ENCODE measurements at places on chromosomes 1 and 21.

- peak; percentile 52 for DNase-seq
These were observed 49.8 kb downstream of the EPHB2 start for GRCh38 chr1:22760455-22760854.

DNA sequence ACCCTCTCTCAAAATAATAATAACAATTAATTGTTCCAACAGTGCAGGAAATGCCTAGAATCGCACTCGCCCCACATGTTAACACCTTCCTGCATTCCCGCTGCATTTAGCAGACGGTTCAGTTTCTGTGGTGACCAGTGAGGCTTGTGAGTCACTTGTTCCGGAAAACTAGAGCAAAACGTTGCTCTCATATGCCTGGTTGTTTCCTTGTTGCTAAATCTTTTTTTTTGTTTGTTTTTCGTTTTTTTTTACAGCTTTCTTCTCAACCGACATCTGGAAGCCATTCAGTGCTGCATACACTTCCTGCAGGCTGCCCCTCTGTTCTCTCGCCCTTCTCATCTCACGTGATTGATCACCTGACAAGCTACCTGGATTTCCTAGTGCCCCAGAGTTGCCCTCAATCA, 56.9 kb upstream of the TMPRSS2 start:
- peak; percentile 72 for DNase-seq

DNA sequence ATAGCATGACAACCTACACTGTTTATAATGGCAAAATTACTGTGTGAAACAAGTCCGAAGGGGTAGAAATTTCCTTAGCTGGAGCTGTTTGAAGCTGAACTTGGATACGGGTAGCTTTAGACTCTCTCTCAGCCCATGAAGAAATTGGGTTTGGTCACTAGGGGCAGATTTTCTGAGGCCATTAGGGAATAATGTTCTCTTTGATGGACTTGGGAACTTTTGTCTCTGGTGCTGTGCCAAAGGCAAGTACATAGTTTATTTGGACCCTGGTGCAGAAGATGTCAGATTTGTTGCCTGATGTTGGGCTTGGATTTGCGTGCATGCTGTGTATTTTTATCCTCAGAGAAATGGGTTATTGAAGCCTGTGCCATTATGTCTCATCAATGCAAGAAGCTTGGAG, 109.6 kb downstream of the VPS13D start:
- no peak for DNase-seq

DNA sequence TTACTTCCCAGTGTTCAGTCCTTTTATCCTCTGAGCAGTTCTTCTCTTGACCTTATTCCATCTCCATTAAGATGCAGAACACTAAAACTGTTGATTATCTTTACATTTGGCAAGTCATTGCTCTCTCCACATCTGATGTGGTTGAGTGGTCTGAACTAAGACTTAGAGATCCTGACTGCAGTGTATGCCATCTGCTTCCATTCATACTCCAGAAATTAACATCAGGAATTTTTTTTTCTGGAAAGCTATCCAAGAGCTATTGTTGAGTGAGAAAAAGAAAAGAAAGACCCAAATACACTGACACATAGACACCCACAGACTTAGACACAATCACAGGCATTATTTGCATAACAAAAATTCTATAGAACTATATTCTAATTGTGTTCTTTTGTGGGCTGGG, 3.7 kb upstream of the TRIM62 start:
- DNase-seq, result no peak

DNA sequence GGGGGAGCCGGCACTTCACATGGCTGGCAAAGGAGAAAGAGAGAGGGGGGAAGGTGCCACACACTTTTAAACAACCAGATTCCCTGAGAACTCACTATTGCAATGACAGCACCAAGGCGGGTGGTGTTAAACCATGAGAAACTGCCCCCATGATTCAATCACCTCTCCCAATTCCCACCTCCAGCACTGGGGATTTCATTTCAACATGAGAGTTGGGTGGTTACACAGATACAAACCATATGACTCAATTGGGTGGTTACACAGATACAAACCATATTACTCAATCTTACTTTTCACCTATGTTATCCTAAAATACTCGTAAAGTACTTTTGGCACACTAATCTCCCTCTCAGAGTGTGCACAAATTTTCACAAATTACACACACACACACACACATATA, 1097.5 kb upstream of the TMPRSS15 start:
- DNase-seq, result no peak

GRCh38 chr1:6062670-6063069, 17.0 kb downstream of the KCNAB2 start:
- no peak for DNase-seq

DNA sequence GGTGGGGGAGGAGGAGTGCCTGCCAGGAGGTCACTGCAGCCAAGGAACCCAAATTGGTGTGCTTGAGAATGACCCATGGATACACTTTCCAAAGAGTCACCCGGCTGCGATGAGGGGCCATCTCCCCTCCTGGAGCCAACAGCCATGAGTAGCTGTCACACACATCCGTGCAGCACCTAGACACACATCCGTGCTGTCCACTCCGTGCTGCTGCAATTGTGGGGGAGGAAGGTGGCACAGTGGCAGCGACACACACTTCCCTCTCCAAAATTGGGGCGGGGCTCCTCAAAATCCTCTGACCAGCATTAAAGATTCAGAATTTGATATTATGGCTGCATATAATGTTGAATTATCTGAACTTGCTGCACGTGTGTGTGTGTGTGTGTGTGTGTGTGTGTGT, 15.8 kb downstream of the TP73 start:
- DNase-seq, result no peak

- DNase-seq, result peak; percentile 50
These were observed 246.4 kb upstream of the ADAMTS5 start for GRCh38 chr21:27213303-27213702.

DNA sequence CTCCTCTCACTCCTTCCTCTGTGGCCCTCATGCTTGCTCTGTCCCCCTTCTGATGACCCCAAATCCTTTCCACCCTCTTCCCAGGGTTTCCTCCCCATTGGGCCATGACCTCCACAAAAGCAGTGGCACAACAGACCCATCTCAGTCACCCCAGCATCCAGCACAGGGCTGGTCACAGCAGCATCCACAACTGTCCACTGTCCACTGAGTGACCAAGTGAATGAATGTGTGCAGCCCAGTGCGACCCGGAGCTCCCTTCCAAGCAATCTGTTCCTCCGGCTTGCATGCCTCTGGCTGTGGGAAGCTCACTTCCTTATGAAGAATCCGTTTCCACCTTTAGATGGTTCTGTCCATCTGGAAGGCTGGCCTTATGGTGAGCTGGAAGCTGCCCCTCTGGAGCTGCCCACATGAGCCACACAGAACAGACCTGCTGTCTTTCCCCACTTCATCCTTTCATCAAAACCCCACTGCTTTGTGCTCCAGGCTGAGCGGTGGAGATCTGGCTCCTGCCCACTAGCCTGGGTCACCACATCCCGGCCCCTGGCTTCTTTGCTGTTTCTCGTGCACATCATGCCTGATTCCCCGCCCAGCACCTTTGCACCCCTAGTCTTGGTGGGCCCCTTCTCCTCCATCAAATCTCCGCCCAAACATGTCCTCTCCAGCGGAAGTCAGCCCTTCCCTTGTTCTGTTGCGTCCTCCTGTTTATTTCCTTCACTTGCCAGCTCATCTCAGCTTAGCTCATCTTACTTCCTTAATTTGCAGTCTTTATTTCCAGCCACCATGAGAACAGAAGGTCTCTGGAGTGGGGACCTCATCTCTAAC, 56.4 kb downstream of the EDN2 start:
- no peak for DNase-seq

- DNase-seq, result peak; percentile 7
These were observed 170.6 kb upstream of the ARHGEF16 start for GRCh38 chr1:3283849-3284248.

- DNase-seq, result peak; percentile 52
These were observed 188.9 kb upstream of the EDN2 start for GRCh38 chr1:41673378-41673777.

GRCh38 chr1:212718499-212718898, 18.9 kb upstream of the BATF3 start:
- DNase-seq, result peak; percentile 37

DNA sequence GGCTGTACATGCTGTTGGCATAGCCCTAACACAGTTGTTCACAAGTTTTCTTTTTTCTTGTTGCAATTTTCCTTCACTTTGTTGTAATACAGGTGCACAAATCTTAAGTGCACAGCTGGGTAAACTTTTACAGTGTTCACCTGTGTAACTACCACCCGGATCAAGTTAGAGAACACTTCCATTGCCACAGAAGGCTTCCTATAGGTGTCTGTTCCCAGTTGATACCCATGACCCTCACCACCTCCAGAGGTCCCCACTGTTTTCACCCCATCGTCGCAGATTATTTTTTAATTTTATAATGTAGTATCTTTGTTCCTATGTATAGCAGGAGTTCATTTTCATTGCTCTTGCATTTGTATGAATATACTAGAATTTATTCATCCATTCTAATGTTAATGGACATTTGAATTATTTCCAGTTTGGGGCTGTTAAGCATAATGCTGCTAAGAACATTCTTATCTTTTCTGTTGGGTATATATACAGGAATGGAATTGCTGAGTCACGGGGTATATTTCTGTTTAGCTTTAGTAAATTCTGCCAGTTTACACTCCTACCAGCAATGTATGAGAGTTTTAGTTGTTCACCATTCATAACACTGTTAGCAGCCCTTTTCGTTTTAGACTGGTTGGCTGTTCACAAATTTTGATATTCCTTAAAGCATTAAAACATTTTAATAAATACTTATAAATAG, 16.4 kb downstream of the SPRTN start:
- no peak for DNase-seq

DNA sequence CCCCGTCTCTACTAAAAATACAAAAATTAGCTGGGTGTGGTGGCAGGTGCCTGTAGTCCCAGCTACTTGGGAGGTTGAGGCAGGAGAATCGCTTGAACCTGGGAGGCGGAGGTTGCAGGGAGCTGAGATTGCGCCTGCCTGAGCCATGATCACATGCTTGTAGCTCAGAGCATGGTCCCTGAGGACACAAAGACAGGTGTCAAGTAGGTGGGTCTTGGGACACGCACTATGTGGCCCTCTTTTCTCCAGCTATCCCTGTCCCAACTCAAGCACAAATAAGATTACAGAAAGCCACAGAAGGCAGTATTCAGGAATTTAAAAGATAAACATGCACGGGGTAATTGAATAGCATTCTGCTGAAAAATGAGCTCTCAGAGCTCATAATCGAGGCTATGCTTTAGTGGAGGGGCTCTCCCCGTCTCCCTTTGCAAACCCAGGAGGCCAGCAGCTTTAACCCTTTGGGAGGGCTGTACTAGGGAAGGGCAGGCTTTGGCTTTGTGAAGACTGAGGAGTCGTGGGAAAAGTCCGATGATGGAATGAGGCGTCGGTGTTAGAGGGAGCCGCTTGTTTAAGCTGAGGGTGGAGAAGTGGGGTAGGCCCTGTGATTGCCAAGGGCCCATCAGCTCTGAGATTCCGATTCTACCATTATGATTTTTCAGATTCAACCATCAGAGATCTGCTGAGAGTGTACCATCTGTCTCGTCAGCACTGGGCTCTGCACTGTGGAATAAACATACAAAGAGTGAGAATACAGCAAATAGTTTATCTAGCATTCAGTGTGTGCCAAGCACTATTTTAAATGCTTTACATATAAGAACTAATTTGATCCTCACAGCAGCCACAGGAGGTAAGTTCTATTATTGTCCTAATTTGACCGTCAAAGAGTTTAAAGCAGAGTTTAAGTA, 59.7 kb upstream of the CD34 start:
- peak; percentile 26 for DNase-seq

Measured in EH (cell line).